Suppressor macrophage (primary cell): ENCODE measurements at places on chromosomes 7 and 10.

- DNase-seq, result peak; percentile 17
These were observed 32.4 kb downstream of the CXCL12 start for GRCh38 chr10:44352316-44353127.

DNA sequence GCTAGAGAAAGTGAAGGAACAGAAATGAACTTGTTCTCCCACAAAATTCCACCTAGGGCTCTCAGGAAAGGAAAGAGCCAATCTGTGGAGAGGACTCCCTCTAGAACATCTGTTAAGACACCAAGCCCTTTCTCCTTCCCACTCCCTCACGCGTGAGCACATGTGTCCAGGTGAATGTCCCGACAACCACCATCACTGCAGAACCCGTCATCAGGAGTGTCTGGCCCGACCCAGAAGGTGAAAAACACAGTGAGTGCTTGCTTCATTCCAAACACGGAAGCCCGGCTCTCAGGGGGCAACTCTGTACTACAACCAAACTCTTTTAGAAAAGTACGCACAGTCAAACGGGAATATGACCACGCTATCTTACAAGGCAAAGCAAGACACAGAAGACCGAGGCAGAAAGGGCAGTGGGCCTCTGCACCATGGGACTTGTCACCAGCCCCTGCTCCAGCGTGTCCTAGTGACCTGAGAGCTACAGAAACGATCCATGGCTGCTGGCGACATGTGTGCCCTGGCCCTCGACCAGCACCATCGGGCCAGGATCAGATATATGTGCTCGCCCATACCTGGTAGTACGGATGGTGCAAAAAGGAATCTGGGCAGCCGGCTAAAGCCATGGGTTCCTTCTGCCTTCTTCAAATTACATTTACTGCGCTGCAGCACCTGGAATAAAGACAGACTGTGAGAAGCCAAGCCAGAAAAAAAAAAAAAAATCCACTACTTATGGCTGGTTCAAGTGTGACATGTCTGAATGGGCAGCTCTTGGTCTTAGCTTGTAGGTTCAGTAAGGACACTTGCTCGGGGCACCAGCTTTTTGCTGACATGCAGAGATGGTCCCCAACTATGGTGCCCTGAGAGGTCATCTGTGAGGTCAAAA is 50.8 kb downstream of the GRB10 start:
- no peak for DNase-seq

GRCh38 chr10:3226960-3227744 is 54.6 kb upstream of the PITRM1 start:
- DNase-seq, result no peak

- DNase-seq, result no peak
These were observed at the start of gene PCDH15 for GRCh38 chr10:54800741-54801421. Gene PCDH15 (minus strand): TSS chr10:54801231. CDS start chr10:54664262, 136,969 bp downstream.

DNA sequence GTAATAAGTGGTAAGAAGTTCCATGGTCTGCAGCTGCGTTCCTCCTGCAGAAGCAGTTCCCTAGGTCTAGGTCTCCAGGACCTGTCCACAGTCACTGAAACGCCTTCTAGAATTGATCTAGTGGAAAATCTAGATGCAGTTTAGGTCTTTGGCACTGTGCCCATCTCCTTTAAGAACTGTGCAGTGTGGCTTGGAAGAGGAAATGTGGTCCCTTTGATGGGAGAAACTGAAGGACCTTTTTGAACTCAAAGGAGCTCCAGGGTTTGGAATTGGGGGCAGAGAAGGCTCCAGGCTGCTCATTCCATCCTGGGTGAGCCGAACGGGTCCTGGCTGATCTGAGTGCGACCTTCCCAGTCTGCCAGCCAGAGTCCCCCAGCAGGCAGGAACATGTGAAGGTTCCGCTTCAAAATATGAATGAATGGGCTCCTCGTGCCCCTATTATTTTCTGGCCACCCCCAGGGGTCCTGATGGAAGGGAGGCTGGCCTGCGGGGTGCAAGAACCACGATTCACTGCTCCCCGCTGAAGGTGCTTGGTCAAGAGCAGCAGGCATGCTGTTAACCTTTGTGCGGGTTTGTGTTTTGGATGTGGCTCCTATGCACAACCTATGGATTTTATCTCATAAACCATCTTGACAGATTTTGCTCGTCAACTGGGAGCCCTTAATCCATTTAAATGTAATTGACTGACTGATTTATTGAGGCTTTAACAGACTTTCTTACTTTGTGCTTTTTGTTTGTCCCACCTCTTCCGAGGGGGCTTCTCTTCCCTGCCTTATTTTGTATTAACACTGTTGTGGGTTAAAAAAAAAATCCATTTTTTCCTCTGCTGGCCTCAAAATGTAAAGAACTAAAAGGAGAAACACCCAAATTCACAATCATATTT is 36.7 kb downstream of the ZNF467 start:
- DNase-seq, result no peak

DNA sequence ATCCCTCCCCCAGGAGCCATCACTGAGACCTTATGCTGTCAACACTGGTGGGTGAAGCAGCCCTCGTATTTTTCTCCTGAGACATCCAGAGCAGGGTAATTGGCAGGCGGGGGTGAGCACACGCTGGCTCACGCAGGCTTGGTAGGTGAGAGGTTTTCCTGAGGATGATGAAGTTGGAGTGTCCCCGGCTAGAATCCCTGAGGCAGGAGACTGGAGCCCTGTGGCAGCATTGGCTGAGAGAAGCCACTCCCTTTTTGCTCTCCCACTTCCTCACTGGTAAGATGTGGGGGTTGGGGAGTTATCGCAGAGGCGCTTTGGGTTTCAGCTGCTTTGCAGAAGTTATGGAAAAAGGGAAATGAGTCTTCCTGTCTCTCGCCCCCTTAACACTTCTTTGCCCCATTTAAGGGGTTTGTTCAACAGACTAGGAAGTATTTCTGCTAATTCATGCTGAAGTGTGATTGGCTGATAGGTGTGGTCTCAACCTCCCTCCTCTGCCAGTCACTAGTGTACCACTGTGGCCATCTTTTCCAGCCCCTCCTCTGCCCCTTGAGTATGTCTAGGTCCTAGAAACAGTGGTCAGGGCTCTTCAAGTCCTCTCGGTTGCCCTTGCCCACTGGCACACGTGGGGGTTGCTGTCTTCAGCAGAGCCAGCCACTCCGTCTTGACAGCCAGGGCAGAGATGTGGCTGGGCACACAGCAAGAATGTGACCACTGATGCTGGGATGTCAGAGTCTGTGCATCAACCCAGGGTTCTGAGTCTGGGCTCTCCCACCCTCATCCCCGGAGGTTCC is 5.7 kb downstream of the ARPC1B start:
- DNase-seq, result peak; percentile 99

GRCh38 chr7:6491194-6491593 is 43.4 kb upstream of the DAGLB start:
- DNase-seq, result no peak

DNA sequence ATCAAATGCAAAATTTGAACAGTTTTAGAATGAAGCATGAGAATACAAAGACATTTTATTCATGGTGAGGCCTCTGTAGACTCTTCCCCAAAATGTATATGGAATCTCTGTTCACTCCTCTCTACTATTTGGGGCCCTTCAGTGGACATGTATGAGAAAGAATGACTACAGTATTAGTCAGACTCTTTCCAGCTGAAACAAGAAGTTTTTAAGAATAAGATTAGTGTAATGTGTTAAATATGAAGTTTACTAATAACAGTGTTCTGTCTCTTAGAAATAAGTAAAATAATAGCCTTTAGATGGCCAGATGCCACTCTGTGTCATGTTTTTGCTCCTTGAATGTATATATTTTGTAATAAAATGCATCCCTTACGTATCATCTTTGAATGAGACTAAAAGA is 585.6 kb downstream of the SUGCT start:
- DNase-seq, result no peak

- DNase-seq, result peak; percentile 74
These were observed 1.3 kb downstream of the CYTH3 start for GRCh38 chr7:6271060-6271658.

DNA sequence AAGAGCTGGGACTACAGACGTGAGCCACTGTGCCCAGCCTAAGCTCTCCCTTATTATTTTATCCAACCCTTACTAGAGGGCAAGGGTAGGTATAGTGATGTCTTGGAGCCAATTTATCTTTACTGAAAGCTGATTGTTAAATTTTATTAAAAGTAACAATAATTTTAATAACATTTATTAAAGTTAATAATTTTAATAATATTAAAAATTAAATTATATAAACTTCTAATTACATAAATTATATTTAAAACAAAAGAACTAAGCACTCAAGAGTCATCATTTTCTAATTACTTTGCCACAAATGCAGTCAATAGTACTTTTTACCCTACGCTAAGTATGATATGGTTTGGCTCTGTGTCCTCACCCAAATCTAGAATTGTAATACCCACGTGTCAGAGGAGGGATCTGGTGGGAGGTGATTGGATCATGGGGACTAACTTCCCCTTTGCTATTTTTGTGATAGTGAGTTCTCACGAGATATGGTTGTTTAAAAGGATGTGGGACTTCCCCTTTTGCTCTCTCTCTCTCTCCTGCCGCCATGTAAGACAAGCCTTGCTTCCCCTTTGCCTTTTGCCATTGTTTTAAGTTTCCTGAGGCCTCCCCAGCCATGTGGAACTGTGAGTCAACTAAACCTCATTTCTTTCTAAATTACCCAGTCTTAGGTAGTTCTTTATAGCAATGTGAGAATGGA is 58.4 kb upstream of the ETV1 start:
- DNase-seq, result peak; percentile 1

GRCh38 chr7:34019301-34019790 is 114.0 kb downstream of the BMPER start:
- DNase-seq, result no peak

DNA sequence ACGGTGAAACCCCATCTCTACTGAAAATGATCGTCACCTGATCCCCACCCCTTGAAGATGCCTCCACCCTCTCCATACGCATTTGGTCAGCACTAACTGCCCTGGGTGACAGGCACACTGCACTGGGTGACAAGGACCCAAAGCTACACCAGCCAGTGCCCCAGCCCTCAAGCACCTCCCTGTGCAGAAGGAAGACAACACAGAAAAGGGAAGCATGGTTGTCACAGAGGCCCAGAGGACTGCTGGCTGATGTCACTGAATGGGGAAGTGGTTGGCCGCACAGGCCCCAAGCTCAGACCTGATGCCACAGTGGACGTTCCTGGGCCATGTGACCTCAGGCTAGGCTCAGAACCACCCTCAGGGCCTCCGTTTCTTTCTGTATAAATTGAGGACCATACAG is 4.2 kb upstream of the PILRA start:
- DNase-seq, result peak; percentile 95

DNA sequence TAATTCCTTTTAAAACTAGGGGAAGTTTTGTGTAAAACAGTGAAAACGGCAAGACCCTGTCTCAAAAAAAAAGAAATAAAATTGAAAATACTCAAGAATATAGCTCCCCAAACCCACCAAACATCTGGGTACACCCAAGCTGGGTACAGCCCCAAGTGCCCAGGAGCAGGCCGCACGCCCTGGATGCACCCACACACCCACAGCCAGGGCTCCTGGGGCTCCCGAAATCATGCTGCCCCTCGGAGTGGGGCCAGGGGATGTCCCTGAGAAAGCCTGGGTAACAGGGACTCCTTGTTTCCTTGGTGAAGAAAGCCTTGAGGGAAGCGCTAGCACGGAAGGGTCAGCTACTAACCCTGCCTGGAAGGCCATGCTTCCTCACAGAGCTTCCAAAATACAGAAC is 10.1 kb downstream of the BNIP3 start:
- DNase-seq, result no peak

DNA sequence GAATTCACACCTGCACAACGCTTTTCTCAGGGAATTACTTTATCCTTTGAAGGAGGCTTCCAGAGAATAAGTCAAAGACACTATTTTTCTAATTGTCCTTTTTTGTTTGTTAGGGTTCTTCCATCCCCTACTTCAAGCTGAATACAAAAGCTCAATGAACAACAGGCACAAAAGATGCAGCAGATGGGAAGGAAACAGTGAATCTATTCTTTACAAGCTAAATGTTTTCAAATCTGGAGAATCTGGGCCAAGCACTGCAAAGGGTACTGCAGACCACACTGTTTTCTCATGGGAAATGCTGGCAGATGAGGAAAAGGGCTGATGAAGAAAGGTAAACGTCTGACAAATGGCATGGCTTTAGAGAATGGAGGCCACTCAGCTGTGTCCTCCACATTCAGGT is 18.5 kb downstream of the LIPA start:
- DNase-seq, result no peak

- DNase-seq, result no peak
These were observed 14.9 kb upstream of the PON3 start for GRCh38 chr7:95411036-95411435.

GRCh38 chr10:123582084-123582989 is 83.8 kb upstream of the GPR26 start:
- DNase-seq, result peak; percentile 86

GRCh38 chr7:90648834-90649233 is 52.7 kb downstream of the CDK14 start:
- no peak for DNase-seq

DNA sequence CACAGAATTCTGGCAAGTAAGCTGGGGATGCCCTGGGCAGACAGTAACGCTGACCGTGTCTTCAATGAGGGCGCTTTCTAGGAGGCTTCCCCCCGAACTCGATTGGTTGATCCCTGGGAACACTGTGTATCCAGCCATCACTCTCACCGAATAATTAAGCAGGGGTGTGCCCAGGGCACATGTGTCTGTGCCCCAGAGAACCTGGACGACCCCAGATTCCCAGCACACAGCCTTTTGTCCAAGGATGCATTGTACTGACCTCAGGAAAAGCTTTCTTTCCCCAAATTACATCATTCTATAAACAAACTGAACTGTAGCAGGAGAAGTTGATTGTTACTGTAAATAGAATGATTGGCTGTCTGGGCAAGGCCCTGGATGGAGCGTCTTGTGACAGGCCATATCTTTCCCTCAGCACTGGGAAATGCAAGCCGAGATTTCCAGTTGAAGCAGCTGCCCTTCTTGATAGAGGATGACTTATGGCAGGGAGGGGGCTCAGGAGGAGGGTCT is 6.6 kb upstream of the DEPP1 start:
- DNase-seq, result no peak

DNA sequence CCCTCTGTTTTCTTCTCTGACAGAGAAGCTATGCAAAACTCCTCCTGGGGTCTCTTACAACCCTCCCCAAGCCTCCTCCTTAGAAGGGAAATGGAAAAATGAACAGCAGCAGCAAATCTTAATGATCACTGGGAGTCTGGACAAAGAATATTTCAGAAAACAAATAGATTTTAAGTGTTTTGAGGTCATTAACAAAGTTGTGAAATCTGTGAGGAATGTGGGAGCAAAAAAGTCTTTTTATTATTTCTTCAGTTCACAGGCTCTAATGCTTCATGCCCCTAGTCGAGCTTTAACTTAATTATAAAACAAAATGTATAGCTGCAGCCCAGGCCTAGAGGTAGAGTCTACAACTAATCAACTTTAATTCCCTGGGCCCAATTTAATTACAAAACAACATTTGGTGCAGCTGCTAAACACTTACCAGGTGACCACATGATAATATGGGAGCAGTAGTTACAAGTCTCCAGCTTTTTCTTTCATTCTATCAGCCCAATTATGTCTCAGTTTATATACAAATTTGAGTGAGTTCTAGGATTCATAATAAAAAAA is 293.2 kb downstream of the THSD7A start:
- no peak for DNase-seq

GRCh38 chr10:50610368-50610767 is 13.4 kb downstream of the SGMS1 start:
- DNase-seq, result no peak

GRCh38 chr10:67912331-67912946 is 28.0 kb downstream of the SIRT1 start:
- DNase-seq, result no peak
